ENCODE measurements at places on chromosomes 6 and 20.
A peak's percentile ranks its signal among the peaks of the same experiment; 100 is the strongest.

GRCh38 chr6:26103141-26103769 is 16.0 kb downstream of the HFE start:
- DNase-seq = no peak

GRCh38 chr20:9514461-9515213 is at the start of gene LAMP5:
LAMP5 (plus strand) TSS chr20:9514590; CDS start chr20:9514853, 263 bp downstream.
- DNase-seq = no peak

DNA sequence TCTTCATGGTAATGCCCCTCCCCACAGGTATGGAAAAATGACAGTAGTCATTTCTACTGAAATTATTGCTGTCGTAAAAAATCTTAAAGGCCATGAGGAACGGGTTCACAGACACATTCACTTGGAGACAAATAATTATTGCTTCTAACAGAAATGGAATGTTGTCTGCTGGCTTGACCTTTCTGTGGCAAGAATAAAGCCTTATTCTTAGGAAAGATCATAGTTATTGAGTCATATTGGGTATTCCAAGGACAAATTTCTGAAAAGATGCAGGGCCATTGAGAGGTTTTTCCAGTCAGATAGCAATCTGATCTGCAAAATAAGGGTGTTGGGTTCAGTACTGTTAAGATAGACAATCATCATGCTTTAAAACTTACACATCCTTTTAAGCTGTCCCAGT is 29.2 kb downstream of the AKAP7 start:
- DNase-seq = no peak

GRCh38 chr6:21245488-21245887 is 348.1 kb upstream of the SOX4 start:
- no peak for DNase-seq

- DNase-seq = no peak
Observed at GRCh38 chr6:22313796-22314195, 17.0 kb upstream of the PRL start.

GRCh38 chr6:143784316-143784715 is 58.8 kb upstream of the LTV1 start:
- no peak for DNase-seq

GRCh38 chr6:160765412-160765811 is 63.4 kb downstream of the PLG start:
- no peak for DNase-seq

DNA sequence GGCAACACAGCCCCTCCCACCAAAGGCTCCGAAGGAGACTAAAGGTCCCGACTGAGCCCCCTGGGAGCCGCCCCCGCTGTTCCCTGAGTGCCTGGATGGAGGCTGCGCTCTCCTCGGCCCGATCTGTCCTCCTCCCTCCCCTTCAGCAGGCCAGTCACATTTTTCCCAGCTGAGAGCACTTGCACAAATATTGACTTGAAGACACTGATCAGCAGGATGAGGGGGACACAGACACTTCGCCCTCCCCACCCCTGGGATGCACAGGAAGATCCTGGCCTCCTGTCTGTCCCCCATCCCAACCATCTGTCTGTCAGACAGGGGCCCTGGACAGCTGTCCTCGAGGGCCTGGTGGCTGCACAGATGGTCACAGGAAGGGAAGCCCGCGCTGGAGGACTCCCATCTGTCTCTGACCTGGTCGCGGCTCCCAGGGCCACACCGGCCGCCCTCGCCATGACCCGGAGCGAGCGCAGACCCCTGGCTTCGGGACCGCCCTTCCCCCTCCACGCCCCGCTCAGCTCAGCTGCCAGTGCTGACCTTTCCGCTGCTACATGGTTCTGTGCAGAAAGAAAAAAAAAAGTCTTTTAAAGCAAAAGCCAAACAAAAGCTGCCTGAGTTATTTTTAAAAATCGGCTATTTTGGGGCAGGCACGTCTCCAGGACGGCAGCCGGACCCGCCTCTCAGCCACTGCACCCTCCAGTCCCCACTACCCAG is 11.1 kb downstream of the LAMA5 start:
- DNase-seq = no peak

GRCh38 chr6:146902846-146903245 is 301.4 kb upstream of the STXBP5 start:
- DNase-seq = no peak

DNA sequence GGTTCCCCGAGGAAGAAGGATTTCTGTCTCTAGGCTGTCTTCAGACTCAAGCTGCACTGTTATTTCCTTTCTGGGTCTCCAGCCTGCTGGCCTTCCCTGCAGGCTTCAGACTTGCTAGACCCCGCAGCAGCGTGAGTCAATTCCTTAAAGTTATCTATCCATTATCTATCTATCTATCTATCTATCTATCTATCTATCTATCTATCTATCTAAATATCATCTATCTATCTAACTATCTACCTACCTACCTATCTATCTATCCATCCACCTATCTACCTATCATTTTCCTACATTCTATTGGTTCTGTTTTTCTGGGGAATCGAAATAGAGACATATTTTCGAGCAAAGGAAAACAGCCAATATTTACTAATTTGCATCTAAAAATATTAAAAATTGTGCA is 48.7 kb upstream of the BMP6 start:
- DNase-seq = no peak

GRCh38 chr20:16451001-16451400 is 122.2 kb downstream of the KIF16B start:
- DNase-seq = no peak

- DNase-seq = no peak
Observed at GRCh38 chr6:167505782-167506181, 180.9 kb downstream of the TTLL2 start.

DNA sequence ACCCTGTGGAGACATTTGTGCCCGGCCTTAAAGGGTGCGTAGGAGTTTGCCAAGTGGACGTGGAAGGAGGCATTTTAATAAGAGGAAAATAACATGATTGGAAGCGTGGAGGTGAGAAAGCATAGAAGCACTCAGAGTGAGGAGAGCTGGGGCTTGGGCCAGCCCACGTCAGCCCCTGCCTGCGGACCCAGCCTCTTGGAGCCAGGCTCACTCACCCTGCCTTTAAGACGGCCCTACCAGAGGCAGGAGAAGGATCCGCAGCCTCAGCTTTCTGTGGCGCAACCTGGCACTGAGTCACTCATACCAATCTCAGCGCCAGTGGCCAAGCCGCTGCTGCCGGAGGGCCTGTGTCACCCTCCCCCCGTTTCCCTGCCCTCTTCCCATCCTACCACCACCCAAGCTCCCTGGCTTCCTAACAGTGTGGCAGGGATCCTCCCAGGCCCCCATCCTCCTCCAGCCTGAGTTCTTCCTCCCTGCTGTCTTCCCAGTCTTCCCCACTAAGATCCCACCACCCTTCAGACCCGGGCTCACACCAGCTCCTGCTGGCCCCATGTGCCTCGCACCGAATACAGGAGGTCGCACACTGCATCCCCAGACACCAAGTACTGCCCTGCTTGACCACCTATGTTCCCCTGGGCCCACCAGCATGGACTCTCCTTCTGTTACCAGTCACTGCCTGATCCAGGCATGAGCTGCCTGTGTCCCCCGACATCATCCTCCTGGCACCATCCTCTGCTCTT is 285.2 kb downstream of the UST start:
- peak; percentile 58 for DNase-seq

- no peak for DNase-seq
Observed at GRCh38 chr6:50922579-50923525, 104.2 kb downstream of the TFAP2B start.

- DNase-seq = no peak
Observed at GRCh38 chr6:16578695-16579285, 182.5 kb downstream of the ATXN1 start.

- no peak for DNase-seq
Observed at GRCh38 chr20:31713312-31714273, 9.1 kb downstream of the BCL2L1 start.

- DNase-seq = no peak
Observed at GRCh38 chr6:55822815-55823214, 52.6 kb downstream of the BMP5 start.

- no peak for DNase-seq
Observed at GRCh38 chr6:150813993-150814359, 51.5 kb upstream of the MTHFD1L start.

DNA sequence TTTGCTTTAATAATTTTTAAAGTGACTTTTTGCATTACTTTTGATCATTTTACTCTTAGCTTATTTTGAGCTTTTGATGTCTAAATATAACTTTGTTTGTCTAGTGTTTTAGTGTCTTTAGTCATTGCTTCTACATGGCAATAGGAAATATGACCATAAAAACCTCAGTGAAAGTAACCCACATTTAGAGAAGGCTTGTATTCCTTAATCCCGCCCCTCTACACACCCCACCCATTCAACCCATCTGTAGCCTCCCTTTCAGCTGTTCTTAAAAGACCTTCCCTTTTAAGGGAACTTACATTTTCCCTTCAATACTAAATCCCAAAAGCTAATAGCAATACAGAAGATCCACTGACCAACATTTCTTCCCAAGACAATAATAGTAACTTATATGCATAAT is 225.4 kb downstream of the LAMA2 start:
- DNase-seq = no peak

- no peak for DNase-seq
Observed at GRCh38 chr20:14997791-14998190, 660.4 kb upstream of the FLRT3 start.

GRCh38 chr6:62367601-62368000 is 81.6 kb upstream of the KHDRBS2 start:
- no peak for DNase-seq

GRCh38 chr6:169738976-169739529 is 12.3 kb downstream of the DYNLT2 start:
- no peak for DNase-seq
